Retinal pigment epithelial cell (primary cell): ENCODE measurements at places on chromosomes 11 and 22.

GRCh38 chr11:73383249-73384124, 7.3 kb downstream of the RELT start:
- no peak for DNase-seq

DNA sequence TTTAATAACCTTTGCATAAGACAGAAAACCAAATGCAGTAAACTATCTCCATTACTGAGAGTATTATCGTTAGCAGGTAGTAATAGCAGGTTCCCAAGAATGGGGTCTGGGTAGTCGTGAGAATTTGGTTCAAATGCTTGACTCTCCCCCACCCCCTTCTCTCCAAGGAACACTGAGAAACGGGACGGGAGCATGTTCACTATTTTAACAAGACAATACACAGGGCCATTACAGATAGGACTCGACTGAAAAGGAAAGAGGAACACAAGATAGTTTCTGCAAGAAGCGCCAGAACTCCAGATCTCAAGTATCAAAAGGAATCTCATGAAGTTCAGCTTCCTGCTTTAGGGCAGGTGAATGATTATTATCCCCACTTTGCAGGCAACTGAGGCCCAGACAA, 27.0 kb downstream of the KMT5B start:
- no peak for DNase-seq

DNA sequence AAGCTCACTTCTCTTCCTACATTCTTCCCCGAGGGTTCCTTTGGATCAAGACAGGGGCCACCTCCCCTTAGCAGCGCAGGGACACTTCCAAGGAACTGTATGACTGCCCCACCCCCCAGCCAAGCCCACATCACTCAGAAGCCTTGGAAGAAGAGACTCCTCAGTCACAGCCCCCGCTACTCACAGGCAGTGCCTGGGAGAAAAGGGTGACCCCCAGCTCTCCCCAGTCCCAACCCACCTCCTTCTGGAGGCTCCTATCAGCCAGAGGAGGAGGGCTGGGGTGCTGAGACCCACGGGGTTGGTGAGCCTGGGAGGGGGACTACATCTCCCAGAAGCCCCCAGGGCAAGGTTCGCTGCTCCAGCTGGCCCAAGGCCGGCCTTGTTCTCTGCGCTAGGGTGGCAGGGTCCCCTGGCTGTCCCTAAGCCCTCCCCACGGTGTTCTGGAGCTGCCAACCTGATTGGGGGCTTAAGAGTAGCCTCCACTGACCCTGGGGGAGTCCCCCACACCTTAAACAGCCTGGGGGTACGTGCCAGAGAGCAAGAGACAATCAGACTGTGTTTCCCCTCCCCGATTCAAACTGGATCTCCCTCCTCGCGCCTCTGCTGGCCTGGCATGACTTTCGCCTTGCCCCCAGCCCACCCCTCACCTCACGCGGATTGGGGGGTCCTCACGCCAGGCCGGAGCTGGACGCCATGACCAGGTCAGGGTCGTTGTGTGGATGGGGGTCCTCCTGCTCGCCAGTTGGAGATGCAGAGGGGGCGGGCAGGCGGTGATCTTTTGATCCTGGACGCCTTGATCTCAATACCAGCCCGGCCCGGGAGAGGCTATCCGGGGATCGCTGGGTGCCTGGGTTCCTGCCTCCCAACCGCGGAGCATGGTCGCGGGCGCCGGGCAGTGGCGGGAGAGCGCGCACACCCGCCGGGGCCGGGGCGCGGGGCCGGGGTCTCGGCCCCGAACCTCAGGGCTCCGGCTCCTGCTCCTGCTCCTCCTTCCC, 838 bp downstream of the BCL9L start:
- no peak for DNase-seq

GRCh38 chr22:47918276-47918921, 1155.9 kb downstream of the TBC1D22A start:
- no peak for DNase-seq
